Lung microvascular endothelial cell (primary cell): ENCODE measurements at places on chromosomes 4 and X. TPM values are rescaled to one million over a fixed set of nuclear protein-coding genes. Genes with fewer than 3 reads are reported as not detected.

- DNase-seq, result peak; percentile 89
Observed at GRCh38 chr4:51906167-51906958, 63.4 kb downstream of the DCUN1D4 start.

- no peak for DNase-seq
Observed at GRCh38 chrX:40773188-40773587, 37.8 kb upstream of the MED14 start.

- peak; percentile 3 for DNase-seq
Observed at GRCh38 chrX:78168065-78168464, 28.6 kb upstream of the TAF9B start.

DNA sequence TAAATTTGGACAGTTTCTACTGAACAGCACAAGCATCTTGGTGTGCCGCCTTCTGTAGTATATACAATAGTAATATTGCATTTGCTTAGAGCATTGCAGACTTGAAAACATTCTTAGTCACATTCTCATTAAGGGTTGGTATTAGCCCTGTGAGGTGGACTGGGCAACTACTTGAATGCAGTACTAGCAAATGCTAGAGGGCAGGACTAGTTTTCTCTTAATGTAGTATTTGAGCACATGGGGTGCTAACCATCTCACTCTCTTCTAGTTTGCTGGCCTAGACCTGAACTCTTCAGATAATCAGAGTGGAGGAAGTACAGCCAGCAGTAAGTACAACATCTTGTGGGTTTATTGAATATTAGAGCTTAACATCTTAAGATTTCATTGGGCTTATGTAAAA is 3.2 kb downstream of the DDX3X start:
- no peak for DNase-seq

GRCh38 chr4:113905301-113905700 is 74.1 kb downstream of the ARSJ start:
- DNase-seq, result no peak

DNA sequence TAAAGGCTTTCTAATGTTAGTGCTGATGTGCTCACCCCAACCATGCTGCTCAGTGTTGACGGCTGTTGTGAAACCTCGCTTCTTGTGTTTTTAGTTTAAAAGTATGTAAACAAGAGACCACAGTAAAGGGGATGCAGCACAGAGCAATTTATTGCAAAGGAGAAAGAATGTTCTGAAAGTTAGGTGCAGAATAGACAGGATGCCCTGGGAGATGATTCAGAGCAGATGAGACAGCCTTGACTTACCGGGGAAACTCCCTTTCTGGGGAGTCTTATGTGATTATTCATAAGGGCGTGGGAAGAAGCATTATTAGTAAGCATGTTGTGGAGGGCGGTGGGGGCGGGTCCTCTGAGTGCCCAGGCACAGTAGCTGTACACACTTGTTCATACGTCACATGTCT is 47.7 kb downstream of the EVC start:
- peak; percentile 9 for DNase-seq

- DNase-seq, result no peak
Observed at GRCh38 chr4:157572284-157572683, 351.8 kb downstream of the GRIA2 start.

- no peak for DNase-seq
Observed at GRCh38 chr4:178066338-178066941, 624.2 kb upstream of the AGA start.

SULT1B1 gene
- 1.6 and 8.3 TPM in 2 replicates for total RNA-seq

APEX2 gene
- total RNA-seq, result 5.2 and 5.7 TPM in 2 replicates

SPIN4 gene
- 4.6 and 9.5 TPM in 2 replicates for total RNA-seq

PASD1 gene
- not detected in 2 replicates for total RNA-seq
